Mammary epithelial cell (primary cell): ENCODE measurements at places on chromosomes 2 and 18.

- no peak for DNase-seq
These were observed 361.7 kb downstream of the TMEM182 start for GRCh38 chr2:103123516-103123915.

DNA sequence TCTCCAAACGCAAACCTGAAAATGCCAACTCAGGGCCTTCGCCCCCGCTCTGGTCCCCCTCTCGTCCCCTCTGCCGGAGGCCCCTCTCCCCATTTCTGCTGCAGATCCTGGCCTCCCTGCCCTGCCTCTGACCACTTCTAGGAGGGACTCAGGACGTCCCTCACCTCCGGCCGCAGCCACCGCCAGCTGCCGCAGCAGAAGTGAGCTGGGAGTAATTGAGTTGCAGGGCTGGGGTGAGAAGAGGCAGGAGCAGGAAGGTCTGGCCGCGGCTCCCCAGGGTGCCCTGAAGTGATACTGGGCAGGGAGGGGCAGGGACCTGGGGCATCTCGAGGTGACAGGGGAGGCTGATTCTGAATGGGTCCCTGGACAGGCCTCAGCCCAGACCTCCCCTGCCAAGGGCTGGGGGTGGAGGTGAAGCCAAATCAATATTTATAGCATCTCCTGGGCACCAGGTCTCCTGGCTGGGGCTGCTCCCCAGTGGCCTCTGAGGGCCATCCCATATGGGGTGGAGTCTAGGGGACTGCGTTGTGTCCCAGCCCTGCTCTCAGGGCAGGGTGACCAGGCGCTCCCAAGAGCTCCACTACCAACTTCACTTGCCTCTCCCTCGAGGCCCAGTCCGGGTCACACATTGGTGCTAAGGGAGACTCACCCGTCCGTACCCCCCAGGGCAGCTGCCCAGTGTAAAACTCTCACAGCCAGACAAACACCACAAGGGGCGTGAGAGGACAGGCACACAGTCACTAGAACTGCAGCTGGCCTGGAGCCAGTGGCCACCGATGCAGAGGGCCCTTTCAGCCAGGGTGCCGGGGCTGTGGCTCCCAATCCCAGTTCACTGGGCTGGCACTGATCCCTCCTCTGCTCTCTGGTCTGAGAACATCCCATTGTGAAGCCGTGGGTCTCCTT is 33.0 kb downstream of the KCNIP3 start:
- no peak for DNase-seq

- no peak for DNase-seq
These were observed 312.4 kb downstream of the MTX2 start for GRCh38 chr2:176581557-176582165.

DNA sequence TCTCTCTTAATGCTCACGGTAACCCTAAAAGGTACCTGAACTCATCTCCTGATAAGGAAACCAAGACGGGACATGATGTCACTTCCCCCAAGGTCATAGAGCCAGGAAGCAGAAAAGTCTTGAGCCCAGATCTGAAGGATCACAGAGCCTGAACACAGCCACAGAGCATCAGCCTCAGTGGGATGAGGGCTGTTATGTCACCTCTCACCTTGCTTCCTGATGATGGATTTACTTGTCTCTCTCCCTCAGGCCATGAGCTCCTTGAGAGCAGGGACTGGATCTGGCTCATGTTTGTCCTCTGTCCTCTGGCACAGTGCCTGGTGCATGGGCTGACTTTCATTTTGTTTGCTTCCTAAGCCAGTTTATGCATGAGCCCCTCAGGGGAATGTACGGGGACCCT is 54.2 kb downstream of the SERTAD2 start:
- DNase-seq: no peak

DNA sequence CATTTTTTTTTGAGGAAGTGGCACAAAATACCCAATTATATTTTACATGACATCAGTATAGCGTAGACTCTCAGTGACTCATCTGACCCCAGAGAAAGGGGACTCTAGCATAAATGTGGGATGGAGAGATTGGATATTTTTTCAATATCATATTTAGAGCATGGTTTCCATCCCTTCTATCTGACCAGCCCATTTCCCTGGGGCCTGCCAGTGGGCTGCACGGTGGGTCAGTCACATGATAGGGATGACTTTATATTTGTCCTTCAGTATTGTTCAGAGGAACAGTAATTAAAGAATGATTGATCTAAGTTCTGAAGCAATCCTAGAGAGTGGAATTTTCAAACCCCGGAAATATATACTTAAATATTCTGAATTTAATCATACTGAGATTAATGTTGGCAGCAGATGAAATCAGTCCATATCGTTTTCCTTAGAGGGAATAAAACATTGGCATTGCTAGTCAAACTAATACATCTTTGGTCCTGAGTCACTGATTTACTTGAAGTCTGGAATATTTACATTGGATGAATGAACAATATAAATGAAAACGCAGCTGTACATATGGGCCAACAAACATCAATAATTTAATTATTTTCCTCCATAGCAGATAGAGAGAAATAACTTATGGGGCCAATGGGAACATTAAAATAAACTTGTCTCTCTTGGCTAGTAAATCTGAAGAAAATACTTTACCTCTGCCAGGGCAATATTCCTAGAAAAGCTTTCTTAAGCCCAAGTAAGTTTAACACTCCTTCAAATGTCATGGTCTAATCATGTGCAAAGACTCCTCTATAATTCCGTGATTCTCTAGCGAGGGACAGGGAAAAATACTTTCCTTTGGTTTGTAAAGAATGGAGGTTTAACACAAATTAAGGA is 563.6 kb upstream of the PKDCC start:
- no peak for DNase-seq

GRCh38 chr2:205636549-205637319 is 45.6 kb upstream of the NRP2 start:
- no peak for DNase-seq

- no peak for DNase-seq
These were observed 94.7 kb downstream of the RTN4 start for GRCh38 chr2:54955358-54956110.

DNA sequence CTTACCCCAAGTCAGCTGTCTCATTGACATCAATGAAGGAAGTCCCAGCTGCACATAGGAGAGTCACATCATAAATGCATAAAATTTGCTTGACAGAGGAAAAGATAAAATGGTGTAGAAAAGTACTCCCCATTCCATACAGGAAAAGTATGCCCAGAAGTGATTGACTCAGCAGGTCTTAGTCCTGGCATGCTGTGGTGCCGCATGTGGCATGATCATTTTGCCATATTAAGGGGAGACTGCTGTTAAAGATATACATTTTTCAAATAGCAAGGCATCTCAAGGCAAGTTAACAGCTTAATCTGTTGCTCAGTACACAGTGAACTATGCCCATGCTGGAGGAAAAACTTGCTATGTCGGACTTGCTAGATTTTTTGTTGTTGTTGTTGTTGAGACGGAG is 8.1 kb downstream of the COPS7B start:
- DNase-seq: no peak

GRCh38 chr18:8709248-8710059 is 4.1 kb downstream of the MTCL1 start:
- DNase-seq: no peak

- DNase-seq: no peak
These were observed 1646.8 kb upstream of the TMEFF2 start for GRCh38 chr2:193841384-193842150.

DNA sequence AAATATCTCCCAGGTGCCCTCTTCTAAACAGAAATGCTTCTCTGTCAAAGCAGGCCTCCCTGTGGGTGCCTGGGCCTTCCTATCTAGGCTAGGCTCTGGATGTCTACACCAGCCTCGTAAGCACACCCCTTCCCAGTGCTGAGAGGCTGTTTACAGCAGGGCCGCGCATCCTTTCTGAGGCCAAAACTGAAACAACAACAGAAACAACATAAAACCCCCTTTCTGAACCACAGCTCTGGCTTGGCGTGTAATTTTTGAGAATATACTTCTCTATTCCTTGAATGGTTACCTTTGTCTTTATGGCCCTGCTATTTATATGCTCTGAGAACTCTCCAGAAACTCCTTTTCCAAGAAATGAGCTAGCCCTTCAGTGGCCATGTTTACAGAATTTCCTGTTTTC is 118.4 kb downstream of the BCL2L11 start:
- no peak for DNase-seq

DNA sequence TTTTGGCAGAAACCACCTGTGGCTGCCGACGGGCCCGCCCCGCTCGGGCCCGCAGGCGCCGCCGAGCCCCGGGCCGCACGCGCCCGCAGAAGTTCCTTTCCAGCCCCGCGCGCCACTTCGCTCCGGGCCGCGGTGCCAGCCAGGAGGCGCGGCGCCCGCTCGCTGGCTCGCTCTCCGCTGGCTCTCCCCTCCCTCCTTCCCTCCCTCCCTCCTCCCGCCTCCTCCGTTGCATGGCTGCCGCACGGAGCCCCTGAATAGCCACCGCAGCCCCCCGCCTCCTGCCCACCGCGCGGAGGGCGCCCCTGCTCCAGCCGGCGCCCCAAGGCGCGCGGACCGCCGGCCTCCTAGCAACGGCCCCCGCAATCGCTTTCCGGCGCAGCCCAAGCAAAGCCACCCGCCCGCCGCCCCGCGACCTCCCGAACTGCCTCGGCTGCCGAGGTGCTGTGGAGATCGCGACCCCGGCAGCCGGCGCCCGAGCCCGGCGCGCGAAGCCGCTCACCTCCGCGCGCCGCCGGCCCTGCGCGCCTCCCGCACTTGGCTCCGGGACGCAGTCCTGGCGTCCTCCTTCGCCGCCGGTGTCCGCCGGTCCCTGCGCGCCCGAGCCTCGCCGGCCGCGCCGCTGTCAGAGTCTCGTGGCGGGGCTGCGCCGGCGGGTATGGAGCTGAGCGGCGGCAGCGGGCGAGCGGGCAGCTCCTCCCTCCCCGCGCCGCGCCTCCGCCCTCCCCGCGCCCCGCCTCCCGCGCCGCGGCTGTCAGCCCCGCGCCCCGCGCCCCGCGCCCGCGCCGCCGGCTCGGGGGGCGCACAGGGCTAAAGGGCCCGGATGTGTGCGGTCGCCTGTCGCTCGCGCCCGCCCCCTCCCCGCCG is at the start of gene ZBTB7C:
ZBTB7C (minus strand) TSS at position 657 of the 864 bp plus-strand sequence.
- DNase-seq: peak; percentile 53

- no peak for DNase-seq
These were observed 16.3 kb downstream of the ODC1 start for GRCh38 chr2:10431797-10432196.
